D341Med (cell line): ENCODE measurements at places on chromosomes 13 and 19.

DNA sequence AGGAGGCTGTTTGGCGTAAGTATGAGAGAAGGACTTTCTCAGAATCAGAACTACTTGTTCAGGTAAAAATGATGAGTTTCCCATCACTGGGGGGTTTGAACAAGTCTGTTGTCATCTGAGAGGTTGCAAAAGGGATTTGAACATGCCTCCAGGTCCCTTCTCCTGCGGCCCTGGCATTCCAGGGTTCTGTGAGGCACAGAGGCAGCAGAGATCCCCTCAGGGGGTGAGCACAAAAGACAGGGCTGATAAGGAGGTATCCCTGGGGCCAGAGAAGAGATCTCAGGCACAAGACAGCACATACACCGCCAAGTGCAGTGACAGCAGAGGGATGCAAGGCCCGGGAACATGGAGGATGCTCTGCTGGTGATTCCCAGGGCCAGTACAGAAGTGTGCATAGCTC lies 275.8 kb upstream of the TSHZ3 start:
- no peak for DNase-seq

DNA sequence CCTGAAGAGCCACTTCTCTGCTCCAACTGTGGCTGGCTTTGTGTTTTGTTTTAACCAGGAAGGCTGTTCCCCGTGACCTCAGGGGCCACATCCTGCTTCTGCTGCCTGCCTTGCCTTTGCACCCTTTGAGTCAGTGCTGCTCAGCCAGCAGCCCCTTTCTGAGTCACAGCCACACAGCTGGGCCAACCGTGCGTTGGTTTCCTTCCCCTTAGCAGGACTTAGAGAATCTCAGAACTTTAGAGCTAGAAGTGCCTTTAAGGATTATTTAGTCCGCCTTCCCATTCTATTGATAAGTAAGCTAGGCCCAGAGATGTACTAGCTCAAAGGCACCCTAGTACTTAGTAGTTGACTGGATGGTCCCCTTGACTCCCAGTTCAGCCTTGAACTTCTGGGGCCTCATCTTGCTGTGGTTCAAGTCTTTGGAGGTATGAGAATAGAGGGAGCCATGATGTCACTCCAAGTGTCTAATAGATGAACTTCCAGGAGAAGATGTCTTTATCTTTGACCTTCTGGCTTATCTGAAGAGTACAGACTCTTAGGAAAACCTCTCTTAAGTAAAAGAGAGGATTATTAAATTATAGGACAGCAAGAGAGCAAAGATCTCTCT lies 8.0 kb downstream of the RGCC start:
- DNase-seq: no peak

DNA sequence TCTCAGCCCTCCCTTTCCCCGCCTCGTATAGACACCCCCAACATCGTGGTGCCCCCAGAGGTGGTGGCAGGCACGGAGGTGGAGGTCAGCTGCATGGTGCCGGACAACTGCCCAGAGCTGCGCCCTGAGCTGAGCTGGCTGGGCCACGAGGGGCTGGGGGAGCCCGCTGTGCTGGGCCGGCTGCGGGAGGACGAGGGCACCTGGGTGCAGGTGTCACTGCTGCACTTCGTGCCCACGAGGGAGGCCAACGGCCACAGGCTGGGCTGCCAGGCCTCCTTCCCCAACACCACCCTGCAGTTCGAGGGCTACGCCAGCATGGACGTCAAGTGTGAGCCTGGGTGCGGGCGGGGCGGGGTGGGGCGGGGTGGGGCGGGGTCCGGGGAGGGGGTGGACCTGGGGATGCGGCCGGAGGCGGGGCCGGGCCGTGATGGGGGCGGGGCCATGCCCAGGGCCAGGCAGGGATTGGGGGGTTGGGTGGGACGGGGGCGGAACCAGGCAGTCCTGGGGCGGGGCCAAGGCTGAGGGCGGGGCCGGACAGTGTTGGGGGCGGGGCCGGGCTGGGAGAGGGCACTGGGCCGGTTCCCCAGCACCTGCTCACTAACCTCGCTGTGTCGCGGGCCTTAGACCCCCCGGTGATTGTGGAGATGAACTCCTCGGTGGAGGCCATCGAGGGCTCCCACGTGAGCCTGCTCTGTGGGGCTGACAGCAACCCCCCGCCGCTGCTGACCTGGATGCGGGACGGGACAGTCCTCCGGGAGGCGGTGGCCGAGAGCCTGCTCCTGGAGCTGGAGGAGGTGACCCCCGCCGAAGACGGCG lies 7.8 kb downstream of the MAG start:
- no peak for DNase-seq

GRCh38 chr13:113078902-113079780 lies 26.4 kb upstream of the F7 start:
- no peak for DNase-seq

DNA sequence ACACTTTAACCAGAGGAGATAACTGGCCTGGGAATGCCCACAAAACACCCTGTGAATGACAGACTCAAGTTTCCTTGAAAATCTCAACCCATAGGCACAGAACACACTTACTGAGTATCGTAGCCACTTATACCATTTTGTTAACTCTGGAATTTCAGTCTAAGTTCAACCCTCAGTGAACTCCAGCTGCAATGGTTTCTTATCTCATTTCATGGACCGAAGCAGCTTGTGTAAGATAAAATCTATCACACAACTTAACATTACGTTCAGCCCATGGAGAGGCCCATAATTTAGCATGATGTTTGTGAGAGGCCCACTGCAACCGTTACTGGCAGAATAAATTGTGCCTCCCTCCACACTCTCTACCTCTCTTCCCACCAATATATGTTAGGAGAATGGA lies 323.0 kb downstream of the DNAJC15 start:
- DNase-seq: no peak

- DNase-seq: peak; percentile 15
Observed at GRCh38 chr13:66036024-66036614, 1194.0 kb downstream of the PCDH9 start.

DNA sequence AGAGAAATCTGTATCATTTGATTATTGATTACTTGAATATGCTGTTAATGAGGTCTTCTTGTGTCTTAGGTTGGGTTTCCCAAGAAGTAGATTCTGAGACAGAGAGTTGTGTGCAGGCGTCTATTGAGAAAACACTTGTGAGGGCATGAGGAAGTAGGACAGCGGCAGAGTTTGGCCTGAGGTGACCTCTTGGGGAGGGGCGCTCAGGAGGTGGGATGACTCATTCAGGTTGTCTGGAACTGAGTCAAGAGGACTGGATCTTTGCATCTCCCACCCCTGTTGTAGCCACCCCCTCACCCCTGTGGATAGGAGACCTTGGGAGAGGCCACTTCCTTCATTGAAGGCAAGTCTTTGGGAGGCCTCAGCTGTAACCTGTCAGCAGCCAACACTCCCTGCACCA lies 35.2 kb upstream of the WDFY2 start:
- no peak for DNase-seq
